Activated B cell treated with CpG ODN at 0.5 μM for 24 hours (primary cell): ENCODE measurements at places on chromosomes 11 and 22. TPM values are rescaled to one million over a fixed set of nuclear protein-coding genes. Genes with fewer than 3 reads are reported as not detected.

DNA sequence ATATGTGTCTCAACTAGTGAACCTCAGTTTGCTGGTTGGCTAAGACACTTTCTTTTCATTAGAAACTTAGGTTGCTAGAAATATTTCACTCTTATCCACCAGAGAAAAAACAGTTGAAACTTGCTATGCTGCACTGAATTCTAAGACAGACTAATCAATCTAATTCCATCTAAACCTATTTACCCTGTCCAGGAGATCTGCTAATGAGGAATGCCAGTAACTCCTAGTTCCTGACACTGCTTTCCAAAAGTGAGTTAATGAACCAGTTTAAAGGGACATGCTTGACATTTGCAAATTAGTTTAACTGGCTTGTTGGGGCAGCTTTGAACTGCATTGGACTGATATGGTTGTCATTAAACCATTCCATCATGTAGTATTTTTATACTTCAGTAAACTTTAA, 258.5 kb downstream of the CNTN5 start:
- DNase-seq: no peak
- no peaks in the 10 kb centered on the region for H3K4me1 ChIP-seq
- H3K27me3 ChIP-seq: no peaks in the 10 kb centered on the region
- H3K27ac ChIP-seq: no peak overlapping the region
- no peak overlapping the region for H3K4me3 ChIP-seq

- H3K4me3 ChIP-seq: no peak overlapping the region
- no peak overlapping the region for H3K27ac ChIP-seq
- no peak for DNase-seq
- peaks cover 5% of the 10 kb centered on the region for H3K4me1 ChIP-seq
Observed at GRCh38 chr11:43937434-43938411, 4.7 kb upstream of the C11orf96 start.

- H3K27ac ChIP-seq: peak overlapping the region; percentile 38
- no peak overlapping the region for H3K4me3 ChIP-seq
- no peaks in the 10 kb centered on the region for H3K27me3 ChIP-seq
- H3K4me1 ChIP-seq: peaks cover 60% of the 10 kb centered on the region
Observed at GRCh38 chr11:3959015-3959902, 103.8 kb downstream of the STIM1 start.

DNA sequence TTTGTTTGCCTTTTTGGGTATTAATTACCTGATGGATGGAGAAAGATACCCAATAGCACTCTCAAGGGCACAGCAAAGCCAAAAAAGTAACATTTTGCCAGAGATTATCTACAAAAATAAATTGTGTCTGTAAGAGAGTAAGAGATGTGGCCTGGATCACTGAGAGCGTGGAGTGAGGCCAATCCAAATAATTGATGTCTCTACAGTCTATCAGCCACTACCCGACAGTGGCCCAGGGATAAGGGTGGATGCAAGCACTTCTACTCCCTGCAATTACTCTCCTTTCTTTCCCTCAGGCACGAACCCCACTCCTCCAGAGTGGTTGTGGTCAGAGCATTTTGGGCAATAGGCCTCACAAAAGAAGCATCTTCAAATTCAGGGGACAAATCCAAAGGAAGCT, 92.3 kb upstream of the ZC3H12C start:
- no peaks in the 10 kb centered on the region for H3K36me3 ChIP-seq
- peaks cover 2% of the 10 kb centered on the region for H3K4me1 ChIP-seq
- H3K4me3 ChIP-seq: no peak overlapping the region
- no peak overlapping the region for H3K27ac ChIP-seq

DNA sequence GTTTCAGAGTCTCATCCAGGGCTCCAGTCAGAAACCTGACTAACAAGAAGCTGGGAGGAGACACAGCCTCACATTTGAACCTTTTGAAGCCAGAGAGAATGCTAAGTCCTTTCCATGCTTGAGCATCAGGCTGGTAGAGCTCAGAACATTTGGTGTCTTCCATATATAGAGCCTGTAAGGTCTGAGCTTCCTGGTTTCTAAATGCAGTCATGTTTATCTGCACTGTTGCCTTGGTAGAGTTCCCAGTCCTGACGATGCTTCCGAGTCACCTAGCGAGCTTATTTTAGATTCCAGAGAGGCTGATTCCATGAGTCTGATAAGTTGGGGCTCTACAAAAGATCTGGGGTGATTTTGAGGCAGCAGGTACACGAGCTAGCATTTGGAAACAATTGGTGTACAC, 68.4 kb upstream of the SORL1 start:
- H3K4me3 ChIP-seq: no peak overlapping the region
- no peak for DNase-seq
- no peak overlapping the region for H3K27ac ChIP-seq
- H3K27me3 ChIP-seq: no peaks in the 10 kb centered on the region
- H3K36me3 ChIP-seq: no peaks in the 10 kb centered on the region

DNA sequence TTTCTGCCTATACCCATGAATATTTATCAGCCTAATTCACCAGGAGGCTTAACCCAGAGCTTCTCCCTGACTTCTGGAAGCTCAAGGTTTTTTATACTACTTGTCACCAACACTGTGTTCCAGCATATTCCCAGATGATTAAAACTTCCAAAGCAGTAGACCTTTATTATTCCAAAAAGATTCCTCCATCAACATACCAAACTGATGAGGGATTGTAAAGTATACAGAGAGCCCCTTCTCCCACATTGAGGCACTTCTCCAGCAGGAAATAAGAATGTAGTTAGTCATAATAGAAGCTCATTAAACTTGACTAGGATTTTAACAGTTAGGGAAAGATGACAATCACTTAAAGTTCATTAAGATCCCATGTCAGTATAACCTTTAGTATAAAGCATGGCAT, 51.4 kb upstream of the CEP126 start:
- H3K4me1 ChIP-seq: no peaks in the 10 kb centered on the region
- H3K36me3 ChIP-seq: no peaks in the 10 kb centered on the region
- no peak for DNase-seq
- H3K4me3 ChIP-seq: no peak overlapping the region
- H3K27ac ChIP-seq: no peak overlapping the region

DNA sequence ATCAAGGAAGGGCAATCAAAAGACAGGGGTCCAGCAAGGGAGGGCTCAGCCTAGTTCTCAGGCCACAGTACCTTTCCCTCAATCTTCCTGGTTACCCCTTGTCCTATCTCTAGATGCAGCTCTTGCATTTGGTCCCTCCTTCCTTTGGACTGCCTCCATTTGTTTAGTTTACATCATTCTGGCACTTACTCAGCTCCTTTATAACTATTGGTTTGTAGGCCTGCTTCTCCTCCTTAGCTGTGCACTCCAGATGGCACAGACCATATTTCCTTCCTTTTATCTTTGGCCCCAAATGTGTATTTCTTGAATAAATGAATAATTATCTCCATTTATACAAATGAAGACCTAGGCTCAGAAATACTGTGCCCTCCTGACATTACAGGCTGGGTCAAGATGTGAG, 92.3 kb upstream of the AMOTL1 start:
- no peaks in the 10 kb centered on the region for H3K36me3 ChIP-seq
- H3K4me3 ChIP-seq: no peak overlapping the region
- no peak for DNase-seq
- no peak overlapping the region for H3K27ac ChIP-seq

Gene PARVA
- not detected in 2 replicates for total RNA-seq

Gene TMEM41B
- total RNA-seq: 19.4 and 21.7 TPM in 2 replicates

Gene SAA2
- total RNA-seq: 0.35 TPM in 1 of 2 replicates, not detected in the other

Gene TTC28
- 6.2 and 7.9 TPM in 2 replicates for total RNA-seq

Gene CTTN
- total RNA-seq: 1.1 TPM in 2 replicates

Gene YPEL4
- not detected in 2 replicates for total RNA-seq
